ENCODE measurements at places on chromosomes 3 and 15.

- peak; percentile 25 for DNase-seq
Measured at GRCh38 chr3:131174752-131175151, 148.1 kb downstream of the NEK11 start.

DNA sequence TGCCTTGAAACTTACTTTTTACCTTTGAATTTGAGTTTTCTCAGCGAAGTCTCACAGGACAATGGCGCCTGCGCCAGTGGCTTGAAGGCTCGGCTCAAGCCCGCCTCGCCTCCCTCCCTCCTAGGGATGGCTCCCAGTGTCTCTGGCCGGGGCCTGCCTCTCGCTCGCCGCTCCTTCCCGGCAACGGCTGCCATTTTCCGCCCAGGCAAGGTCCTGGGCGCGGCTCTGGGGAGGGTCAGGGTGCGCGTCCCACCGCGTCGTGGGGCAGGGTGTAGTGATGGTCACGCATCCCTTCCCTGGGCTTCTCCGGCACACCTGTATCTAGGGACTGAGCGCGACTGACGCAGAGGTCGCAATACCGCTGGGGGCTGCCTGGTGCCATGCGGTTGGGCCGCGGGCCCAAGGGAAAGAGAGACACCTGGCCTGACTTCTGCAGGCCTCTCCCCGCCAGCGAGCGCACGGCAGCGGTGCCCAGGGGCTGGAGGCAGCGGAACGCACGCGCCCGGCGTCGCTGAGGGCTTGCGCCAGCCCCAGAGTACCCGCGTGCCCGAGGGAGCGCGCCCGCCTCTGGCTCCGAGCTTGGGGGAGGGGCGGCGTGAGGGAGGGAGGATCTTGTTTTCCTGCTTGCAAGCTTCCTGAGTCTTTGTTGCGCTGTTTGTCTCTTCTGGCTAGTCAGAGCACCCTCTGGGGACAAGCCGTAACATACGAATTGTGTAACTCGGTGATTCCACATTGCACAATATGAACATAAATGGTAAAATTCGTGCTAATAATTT is 20.7 kb upstream of the FEM1B start:
- peak; percentile 94 for DNase-seq

DNA sequence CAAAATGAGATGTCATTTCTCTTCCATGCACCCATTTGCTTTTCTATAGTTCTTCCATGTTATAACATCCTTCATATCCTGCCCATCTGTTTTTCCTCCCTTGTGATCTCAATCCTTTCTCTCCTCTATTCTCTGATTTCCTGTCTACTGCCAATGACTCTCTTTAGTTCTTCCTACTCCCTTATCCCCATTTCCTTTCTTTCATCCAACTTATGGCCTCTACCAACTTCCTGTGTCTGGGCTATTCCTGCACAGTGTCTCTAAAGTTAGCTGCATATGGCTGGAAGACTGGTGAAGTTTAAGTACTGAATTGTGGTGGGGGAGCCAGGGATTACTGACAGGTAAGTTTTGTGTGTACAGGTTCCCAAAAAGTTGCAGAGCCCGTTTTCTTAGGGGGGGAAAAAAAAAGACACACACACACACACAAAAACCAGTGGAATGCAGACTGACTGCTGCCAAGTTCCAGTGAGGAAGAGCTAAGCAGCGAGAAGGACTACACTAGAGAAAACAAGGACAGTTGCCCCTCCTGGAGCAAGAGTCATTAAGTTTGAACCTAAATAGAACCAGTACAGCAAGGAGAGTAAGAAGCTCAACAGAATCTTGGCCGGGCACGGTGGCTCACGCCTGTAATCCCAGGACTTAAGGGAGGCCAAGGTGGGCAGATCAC is 28.8 kb downstream of the XRN1 start:
- DNase-seq, result no peak

DNA sequence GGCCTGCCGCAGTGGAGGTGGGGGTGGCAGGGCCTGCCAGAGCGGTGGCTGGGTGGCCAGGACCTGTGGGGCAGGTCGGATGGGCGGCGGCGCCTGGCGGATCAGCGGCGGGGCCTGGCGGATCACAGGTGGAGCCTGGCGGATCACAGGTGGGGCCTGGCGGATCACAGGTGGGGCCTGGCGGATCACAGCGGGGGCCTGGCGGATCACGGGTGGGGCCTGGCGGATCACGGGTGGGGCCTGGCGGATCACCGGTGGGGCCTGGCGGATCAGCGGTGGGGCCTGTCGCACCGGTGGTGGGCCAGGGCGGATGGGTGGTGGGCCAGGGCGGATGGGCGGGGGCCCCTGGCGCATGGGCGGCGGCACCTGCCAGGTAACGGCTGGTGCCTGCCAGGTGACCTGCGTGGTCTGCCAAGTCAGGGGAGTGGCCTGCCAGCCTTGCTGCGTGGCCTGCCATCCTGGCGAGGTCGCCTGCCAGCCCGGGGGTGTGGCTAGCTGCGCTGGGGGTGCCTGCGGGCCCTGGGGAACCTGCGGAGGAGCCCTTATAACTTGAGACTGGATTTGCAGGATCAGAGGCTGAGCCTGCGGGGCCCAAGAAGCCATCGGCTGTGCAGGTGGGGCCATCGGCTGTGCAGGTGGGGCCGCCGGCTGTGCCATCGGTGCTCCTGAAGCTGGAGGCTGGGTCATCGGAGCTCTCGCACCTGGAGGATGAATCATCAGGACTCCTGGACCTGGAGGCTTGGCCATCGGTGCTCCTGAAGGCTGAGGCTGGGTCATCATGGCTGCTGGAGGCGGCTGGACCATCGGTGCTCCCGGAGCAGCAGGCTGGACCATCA is 1.3 kb downstream of the MAGEL2 start:
- DNase-seq, result no peak

DNA sequence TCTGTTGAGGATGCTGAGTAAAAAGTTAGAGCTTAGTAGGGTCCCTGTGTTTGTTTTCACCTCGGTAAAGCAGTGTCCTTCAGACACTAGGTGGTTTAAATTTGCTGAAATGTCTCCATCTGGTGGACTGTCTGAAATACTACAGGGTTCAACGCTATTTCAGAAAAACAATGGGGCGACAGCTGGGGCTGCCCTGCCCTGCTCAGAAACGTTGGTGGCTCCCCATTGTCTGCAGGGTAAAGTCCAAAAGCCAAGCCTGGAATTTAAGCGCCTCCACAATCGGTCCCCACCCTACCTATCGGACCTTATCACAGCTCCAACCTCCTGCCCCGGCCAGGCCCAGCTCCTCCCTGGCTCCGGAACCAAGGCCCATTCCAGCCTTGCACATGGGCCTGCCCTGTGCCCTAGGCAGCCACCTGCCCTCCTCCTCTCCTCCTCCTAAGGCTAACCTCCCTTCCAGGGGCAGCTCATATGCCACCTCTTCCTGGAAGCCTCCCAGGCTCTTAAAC is 4.3 kb upstream of the TSEN2 start:
- DNase-seq, result peak; percentile 89
